ENCODE measurements at places on chromosomes 6 and 20.

DNA sequence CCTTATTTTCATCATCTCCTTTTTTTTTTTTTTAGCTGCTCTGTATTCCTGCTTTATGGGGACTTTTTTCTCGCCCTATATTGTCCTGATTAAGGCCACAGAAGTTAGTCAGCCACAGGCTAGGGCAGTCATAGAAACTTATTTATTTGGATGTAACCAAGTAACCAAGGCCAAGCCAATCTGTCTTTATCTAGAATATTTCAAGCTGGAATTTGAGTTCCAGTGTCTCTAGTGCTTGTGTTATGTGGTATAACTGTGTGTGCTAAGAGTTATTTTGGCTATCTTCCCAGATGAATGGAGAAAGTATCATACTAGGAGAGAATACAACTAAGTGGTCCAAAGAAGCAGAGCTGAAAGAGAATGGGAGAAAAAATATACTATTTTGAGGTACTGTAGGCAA is 751.5 kb downstream of the CBLN4 start:
- DNase-seq, result no peak

GRCh38 chr20:33099843-33100538 is 20.5 kb downstream of the BPIFB4 start:
- DNase-seq, result no peak

DNA sequence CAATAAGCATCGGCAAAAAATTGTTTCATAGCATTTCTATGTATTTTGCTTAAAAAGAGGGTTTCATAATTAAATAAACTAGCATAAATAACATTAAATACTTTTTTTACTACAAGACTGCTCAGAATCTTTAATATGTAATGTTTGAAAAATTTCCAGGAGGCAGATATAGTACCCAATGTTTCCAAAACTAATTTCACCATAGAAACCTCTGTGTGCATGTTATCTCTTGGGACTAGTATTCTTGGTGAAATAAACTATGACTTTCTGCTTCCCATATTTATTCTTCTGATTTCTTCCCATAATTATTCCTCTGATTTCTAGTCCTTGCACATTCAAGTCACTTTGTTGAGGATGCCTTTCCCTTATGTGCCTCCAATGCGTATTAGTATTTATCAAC is 94.5 kb downstream of the PTPRK start:
- no peak for DNase-seq

DNA sequence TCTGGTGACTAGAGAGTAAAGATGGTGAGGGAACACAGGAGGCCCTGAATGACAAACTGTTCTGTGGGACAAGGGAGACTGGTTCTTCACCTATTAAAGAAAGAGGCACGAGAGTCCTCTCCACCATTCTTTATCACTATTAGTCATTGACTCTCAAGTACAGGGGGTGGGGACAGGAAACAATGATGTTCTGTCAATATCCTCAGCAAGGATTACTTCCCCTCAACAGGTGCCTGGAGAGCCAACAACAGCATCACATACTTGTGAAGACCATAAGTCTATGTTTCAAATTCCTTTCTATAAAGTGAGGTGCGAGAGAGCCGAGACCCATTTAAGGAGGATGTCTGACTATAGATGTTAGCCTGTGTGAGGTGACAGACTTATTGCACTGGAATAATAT is 72.4 kb upstream of the TBC1D7 start:
- no peak for DNase-seq

- no peak for DNase-seq
Observed at GRCh38 chr6:152160346-152160745, 352.9 kb downstream of the ESR1 start.

- no peak for DNase-seq
Observed at GRCh38 chr6:138250513-138251247, 32.4 kb upstream of the PBOV1 start.

DNA sequence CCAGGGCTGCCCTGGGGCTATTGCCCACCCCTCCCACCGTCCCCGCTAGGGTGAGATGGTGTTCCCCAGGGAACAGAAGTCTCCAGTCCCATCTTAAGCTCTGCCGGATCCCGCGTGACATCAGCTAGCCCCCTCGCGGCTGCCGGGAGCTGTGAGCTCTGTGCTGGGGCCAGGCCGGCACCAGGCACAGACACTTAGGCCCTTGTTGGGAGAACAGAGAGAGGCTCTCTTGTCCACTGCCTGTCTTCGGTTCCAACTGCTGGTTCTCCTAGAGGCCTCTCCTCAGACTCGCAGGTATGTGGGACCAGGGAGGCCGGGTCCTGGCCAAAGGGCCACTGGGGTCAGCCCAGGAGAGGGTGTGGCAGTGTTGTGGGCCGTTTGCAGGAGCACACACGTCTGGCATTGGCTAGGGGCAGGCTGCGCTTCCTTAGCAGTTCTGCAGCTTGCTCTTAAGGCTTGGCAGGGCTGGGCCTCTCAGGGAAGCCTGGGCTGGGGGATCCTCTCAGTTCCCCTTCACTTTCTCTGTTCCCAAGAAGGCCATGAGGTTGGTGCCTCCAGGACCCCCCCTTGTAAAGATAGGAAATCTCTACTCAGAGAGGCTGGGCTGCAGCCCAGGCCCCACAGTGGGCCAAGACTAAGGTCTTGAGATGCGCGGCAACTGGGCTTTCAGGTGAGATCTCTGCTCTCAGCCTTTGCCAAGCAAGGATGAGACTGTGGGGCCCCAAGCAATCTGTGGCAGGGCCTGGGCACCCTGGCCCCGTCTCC is 6.3 kb downstream of the SGK2 start:
- DNase-seq, result no peak

GRCh38 chr20:54345301-54345724 is 130.1 kb upstream of the DOK5 start:
- DNase-seq, result no peak

- DNase-seq, result no peak
Observed at GRCh38 chr6:56708810-56709597, 66.3 kb upstream of the DST start.

DNA sequence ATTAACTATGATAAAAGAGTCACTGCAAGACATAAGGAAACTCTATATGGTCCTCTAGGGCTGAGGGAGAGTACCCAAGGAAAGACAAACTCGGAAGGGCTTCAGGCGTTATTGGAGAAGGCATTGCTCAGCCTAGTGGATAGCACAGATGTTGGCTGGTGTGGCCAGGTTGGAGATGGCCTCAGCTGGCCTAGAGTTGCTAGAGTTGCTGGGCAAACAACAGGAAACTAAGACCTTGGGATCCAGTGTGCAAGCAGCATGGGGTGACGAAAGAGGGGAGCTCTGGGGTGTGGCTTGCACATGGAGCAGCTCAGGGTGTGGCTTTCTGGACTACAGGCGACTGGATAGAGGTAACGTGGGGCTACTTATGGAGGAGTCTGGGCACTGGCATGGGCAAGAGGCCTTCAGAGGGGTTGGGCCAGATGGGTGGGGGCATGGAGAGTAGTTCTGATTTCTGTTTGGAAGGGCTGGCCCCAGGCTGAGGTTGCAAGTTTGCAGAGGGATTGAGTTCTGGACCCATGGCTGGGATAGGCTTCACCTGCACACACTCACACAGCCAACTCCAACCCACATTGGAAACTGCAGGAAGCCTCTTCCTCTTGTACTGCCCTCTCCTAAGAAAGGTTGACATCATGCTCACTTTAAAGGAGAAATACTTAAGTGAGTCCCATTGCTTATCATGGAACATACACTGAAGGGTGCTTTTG is 5.2 kb upstream of the BPIFB6 start:
- DNase-seq, result no peak

DNA sequence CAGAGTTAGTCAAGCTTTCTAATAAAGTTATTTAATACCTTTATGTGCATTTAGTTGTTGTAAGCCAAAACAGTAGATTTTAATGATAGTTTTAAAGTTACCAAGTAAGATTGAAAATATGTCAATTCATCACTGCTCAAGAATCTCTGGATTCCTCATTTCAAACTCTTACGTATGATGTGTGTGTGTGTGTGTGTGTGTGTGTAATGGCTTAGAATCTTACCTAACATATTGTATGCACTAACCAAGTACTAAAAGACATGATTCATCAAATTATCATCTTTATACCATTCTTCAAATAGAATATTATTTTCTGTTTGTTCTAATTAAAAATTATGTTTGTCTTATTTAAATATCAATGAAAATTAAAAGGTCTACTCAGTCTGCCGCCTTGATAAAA is 41.5 kb upstream of the ZNF337 start:
- no peak for DNase-seq

GRCh38 chr6:89122625-89123024 is 4.8 kb upstream of the SRSF12 start:
- DNase-seq, result peak; percentile 52

GRCh38 chr6:17601386-17601703 is 1.2 kb downstream of the FAM8A1 start:
- DNase-seq, result no peak

DNA sequence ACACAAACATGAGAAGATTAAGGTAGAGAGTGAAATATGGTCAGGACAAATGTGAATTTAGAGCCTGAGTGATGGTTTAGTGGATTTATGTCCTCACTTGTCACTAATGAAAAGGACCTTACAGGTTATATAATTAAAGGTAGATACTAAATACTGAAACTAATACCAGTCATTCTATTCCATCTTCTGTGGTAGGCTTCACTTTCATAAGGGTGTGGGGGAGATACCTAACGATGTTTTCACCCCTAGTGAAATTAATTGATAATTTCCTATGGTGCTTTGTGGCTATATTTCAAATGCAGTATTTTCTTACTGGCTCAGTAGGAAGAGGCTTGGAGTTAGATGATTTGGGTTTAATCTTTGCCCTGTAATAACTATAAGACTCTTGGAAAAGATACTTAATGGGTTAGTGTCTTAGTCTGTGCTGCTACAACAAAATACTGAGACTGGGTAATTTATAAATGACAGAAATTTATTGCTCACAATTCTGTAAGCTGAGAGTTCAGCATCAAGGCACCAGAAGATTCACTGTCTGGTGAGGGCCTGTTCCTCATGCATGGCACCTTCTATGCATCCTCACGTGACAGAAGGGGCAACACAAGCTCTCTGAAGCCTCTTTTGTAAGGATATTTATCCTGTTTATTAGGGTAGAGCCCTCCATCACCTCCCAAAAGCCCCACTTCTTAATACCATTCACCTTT is 21.3 kb downstream of the RNF217 start:
- no peak for DNase-seq

DNA sequence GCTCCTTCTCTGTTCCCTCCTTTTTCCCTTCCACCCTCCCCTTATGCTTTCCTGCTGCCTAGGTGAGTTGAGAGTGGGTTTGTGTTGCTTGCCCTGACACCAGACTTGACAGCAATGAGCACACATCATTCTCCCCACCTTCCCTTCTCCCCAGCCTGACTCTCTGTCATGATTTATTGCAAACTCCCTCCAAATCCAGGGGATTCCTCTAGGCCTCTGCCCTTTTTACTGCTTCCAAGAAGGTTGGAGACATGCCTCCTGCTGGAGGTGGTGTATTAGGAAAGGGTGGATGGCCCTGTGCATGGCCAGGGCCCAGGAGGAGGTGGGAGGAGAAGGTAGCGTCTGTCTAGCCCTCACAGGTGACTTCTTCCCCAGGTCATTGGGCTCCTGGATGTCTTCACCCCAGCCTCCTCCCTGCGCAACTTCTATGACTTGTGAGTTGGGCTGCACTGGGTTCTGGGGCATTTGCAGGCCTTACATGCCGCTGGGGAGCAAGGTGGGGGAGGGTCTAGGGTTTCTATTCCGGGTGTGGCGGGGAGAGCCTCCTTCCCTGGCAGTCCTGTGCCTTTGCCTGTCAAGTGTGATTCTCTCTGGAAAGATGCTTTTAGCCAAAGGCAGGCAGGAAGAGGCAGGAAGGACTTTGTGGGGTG is 2.1 kb downstream of the MAPK13 start:
- no peak for DNase-seq

DNA sequence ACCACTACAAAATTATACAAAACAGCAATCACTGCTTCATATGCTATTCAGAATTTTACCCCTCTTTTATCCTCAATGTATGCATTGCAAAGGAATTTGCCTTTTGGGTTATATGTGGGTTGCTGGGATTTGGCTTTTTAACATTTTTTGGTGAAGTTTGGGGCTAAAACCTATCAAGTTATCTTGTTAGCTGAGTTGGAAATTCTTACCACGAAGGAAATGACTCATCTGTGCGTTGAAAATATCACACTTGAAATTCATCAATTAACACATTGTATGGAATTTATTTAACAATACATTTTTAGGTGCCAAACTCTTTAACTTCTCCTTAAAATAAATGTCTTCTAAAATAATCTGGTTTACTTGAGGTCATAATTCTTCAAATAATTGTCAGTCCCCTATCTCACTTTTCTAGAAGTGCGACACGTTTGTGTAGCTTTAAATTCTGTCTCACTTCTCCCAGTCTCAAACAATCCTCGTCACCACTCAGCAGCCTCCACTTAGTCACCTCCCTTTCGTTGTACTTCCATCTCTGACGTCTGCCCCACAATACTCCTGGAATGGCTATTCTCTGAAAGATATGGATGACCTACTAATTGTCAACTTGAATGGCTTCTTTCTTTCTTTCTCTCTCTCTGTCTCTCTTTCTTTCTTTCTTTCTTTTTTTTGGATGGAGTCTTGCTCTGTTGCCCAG is 88.5 kb downstream of the PHACTR1 start:
- DNase-seq, result no peak

- no peak for DNase-seq
Observed at GRCh38 chr6:50410579-50410978, 302.7 kb upstream of the TFAP2D start.

DNA sequence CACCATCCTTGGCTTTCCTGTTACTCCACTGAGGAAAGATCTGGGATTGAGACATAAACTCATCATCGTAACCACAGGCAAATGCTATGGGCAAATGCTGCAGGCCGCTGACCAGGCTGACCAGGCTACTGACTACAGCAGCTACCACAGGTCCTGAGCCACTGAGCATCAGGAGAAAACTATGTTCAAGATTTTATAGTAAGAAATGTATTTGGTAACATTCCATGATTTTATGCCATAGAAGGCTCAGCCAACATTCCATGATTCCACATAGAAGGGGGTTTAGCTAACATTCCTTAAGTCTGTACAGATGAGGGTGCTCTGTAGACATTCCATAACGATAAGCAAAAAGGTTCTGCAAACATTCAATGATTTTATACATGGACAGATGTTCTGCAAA is 16.1 kb upstream of the B4GALT5 start:
- no peak for DNase-seq

- no peak for DNase-seq
Observed at GRCh38 chr6:82045965-82046756, 201.4 kb downstream of the IBTK start.

GRCh38 chr20:24147961-24148360 is 159.4 kb upstream of the GGTLC1 start:
- no peak for DNase-seq

GRCh38 chr6:157956171-157956730 is 25.4 kb upstream of the SYNJ2 start:
- no peak for DNase-seq

- DNase-seq, result no peak
Observed at GRCh38 chr20:38969708-38970107, 7.6 kb downstream of the DHX35 start.

- DNase-seq, result no peak
Observed at GRCh38 chr20:36519012-36519719, 22.2 kb upstream of the MYL9 start.

GRCh38 chr6:90835596-90836212 is 248.8 kb upstream of the MAP3K7 start:
- no peak for DNase-seq

GRCh38 chr6:1616701-1617463 is 7.2 kb downstream of the FOXC1 start:
- DNase-seq, result no peak
